ENCODE measurements at places on chromosomes 7 and 10. TPM values are rescaled to one million over a fixed set of nuclear protein-coding genes. Genes with fewer than 3 reads are reported as not detected.

SLC26A3 gene
- 0.13 TPM for total RNA-seq

EPO gene
- 0.25 TPM for total RNA-seq

MRLN gene
- not detected for total RNA-seq

TMEM139 gene
- total RNA-seq, result 12.8 TPM

ORAI2 gene
- total RNA-seq, result 6.7 TPM

DIP2C gene
- 14.7 TPM for total RNA-seq

EGFR gene
- 292 TPM for total RNA-seq

EXOC6 gene
- 6.2 TPM for total RNA-seq

ZPBP gene
- not detected for total RNA-seq

SPDYE5 gene
- not detected for total RNA-seq
